ENCODE measurements at places on chromosomes 4 and X. TPM values are rescaled to one million over a fixed set of nuclear protein-coding genes. Genes with fewer than 3 reads are reported as not detected.

Gene POU4F2
- total RNA-seq, result not detected

Gene GASK1B
- total RNA-seq, result 173 TPM

Gene ENPP6
- 0.19 TPM for total RNA-seq

DNA sequence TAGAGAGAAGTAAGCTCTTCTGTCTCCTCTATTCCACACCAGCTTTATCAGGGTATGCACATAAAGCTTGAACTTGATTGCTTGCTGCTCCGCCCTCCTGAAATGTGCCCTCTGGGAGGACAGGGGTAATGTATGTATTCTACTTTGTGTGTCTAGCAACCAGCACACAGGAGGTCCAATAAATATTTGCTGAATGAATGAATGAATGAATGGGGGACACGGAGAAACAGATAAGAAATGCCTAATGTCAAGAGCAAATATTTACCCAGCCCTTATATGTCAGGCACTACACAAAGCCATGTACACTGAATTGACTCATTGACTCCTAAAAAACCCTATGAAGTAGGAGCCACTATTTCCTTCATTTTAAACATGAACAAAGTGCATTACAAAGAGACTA lies 2.3 kb upstream of the MSL3 start:
- H3K4me3 ChIP-seq, result no peak overlapping the region
- H3K27me3 ChIP-seq, result no peaks in the 10 kb centered on the region
- H3K4me1 ChIP-seq, result no peaks in the 10 kb centered on the region
- H3K36me3 ChIP-seq, result no peaks in the 10 kb centered on the region

- H3K27me3 ChIP-seq, result no peaks in the 10 kb centered on the region
- peak overlapping the region; percentile 70 for H3K4me3 ChIP-seq
- no peaks in the 10 kb centered on the region for H3K4me1 ChIP-seq
- DNase-seq, result no peak
- no peaks in the 10 kb centered on the region for H3K36me3 ChIP-seq
These were observed 546 bp downstream of the ZRSR2 start for GRCh38 chrX:15790769-15791290.

DNA sequence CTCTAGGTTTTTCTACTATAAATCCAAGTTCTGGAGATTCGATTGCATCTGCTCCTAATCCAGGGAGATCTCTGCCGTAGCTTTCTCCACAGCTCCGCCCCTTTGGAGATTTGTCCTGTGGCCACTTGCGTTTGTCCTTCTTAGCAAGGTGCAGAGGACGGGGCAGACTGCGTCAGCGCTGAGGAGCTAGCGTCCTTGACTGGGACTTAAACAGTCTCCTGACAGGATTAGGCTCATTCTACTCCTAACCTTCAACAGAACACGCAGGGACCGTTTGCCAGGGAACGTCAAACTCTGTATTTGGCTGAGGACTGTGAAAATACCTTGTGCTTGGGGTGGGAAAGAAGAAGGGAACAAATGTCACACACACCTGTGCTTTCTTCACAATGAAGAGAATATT lies 38.6 kb downstream of the SORBS2 start:
- H3K4me3 ChIP-seq, result peak overlapping the region; percentile 93
- no peaks in the 10 kb centered on the region for H3K27me3 ChIP-seq
- DNase-seq, result peak; percentile 49
- H3K27ac ChIP-seq, result peak overlapping the region; percentile 72

Gene TMEM187
- 3.8 TPM for total RNA-seq

All from aorta (tissue), 5 donors.